Heart right ventricle (tissue), 16 donors: ENCODE measurements at places on chromosomes 7 and 10. TPM values are rescaled to one million over a fixed set of nuclear protein-coding genes. Genes with fewer than 3 reads are reported as not detected.

DNA sequence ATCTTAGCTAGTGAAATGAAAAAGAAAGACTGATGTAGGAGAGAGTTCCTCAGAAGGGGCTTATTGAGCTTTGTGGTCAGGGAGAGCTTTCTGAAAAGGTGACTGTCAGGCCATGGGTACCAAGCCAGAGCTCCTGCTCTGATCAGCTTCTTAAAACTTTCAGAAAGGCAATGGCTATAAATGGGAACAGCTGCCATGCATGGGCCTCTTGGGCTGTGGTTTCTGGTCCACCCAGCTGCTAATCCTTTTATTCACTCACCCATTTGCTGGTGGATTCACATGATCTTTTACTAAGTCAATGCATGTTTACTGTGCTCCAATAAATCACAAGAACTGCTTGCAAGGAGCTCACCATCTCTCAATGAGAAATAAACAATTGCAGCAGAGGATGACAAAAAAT, 60.1 kb upstream of the ZPBP start:
- DNase-seq, result no peak

The TMEM72 gene
- not detected for polyA plus RNA-seq

The PSD gene
- 0.37 TPM for polyA plus RNA-seq

The AKR1C2 gene
- 25.8 TPM for polyA plus RNA-seq
